Smooth muscle cell of bladder (primary cell): ENCODE measurements at places on chromosomes 12 and 14. TPM values are rescaled to one million over a fixed set of nuclear protein-coding genes. Genes with fewer than 3 reads are reported as not detected.

GPR84 gene
- 0.09 TPM in 1 of 2 replicates, not detected in the other for total RNA-seq

GALNT8 gene
- total RNA-seq, result under 0.01 and 0.18 TPM in 2 replicates

GLT1D1 gene
- total RNA-seq, result not detected in 2 replicates

TMEM63C gene
- 0.65 and 0.71 TPM in 2 replicates for total RNA-seq

ITGA7 gene
- 1.8 and 2.7 TPM in 2 replicates for total RNA-seq

CLEC2B gene
- 22.3 and 25.7 TPM in 2 replicates for total RNA-seq

PPP4R4 gene
- total RNA-seq, result 1.7 and 4.1 TPM in 2 replicates

ACVRL1 gene
- total RNA-seq, result 19.8 and 34.7 TPM in 2 replicates

RASSF8 gene
- total RNA-seq, result 98.4 and 105 TPM in 2 replicates

AQP6 gene
- total RNA-seq, result under 0.01 TPM in 1 of 2 replicates, not detected in the other

LTBR gene
- total RNA-seq, result 52.3 and 71.6 TPM in 2 replicates

MRPL42 gene
- 50.2 and 57.5 TPM in 2 replicates for total RNA-seq

CPNE6 gene
- total RNA-seq, result not detected in 2 replicates

C14orf132 gene
- 13.5 and 13.7 TPM in 2 replicates for total RNA-seq

PDE3A gene
- total RNA-seq, result 2.0 and 8.9 TPM in 2 replicates

DDX54 gene
- 25.2 and 30.2 TPM in 2 replicates for total RNA-seq

OR6C65 gene
- not detected in 2 replicates for total RNA-seq

MYF5 gene
- not detected in 2 replicates for total RNA-seq

CIROP gene
- total RNA-seq, result under 0.01 and 0.18 TPM in 2 replicates

REP15 gene
- 0.43 and 1.2 TPM in 2 replicates for total RNA-seq

PPP1R13B gene
- 1.9 and 2.1 TPM in 2 replicates for total RNA-seq

LTBP2 gene
- 71.0 and 72.3 TPM in 2 replicates for total RNA-seq

TAS2R50 gene
- 2.1 and 2.4 TPM in 2 replicates for total RNA-seq

EFS gene
- 1.5 and 3.1 TPM in 2 replicates for total RNA-seq

IFNG gene
- total RNA-seq, result not detected in 2 replicates

TRPV4 gene
- total RNA-seq, result 1.6 and 2.6 TPM in 2 replicates

TRHDE gene
- 3.5 and 18.3 TPM in 2 replicates for total RNA-seq

HECTD4 gene
- total RNA-seq, result 16.5 and 19.4 TPM in 2 replicates

EMC9 gene
- total RNA-seq, result 17.4 and 17.8 TPM in 2 replicates

SERPINA10 gene
- total RNA-seq, result not detected in 2 replicates

MMP17 gene
- 11.7 and 16.5 TPM in 2 replicates for total RNA-seq

TIGAR gene
- 10.7 and 12.9 TPM in 2 replicates for total RNA-seq
